Naive B cell (primary cell): ENCODE measurements at places on chromosomes 3 and 15.

GRCh38 chr15:63219196-63219710 lies 29.8 kb downstream of the RAB8B start:
- no peaks in the 10 kb centered on the region for H3K36me3 ChIP-seq
- peak overlapping the region; percentile 62 for H3K27ac ChIP-seq
- DNase-seq: no peak
- H3K4me1 ChIP-seq: peaks cover 26% of the 10 kb centered on the region
- H3K4me3 ChIP-seq: no peak overlapping the region

DNA sequence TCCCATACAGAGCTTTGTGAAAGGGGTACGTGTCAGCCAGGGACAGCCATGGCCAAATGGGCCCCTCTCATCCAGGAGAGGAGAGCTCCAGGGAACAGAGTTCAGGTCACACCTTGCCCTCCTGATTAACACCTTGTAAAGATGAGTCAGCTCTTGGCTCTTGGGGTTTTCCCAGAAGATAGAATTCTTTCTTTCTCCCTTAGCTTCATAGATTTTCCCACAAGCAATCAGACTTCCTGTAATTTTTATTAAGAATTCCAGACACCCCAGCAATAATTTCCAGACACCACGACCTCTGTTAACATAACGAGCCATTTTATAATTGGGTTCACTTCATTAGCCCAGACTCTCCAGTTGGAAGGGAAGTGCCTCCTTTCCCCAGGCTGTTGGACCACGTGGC lies 86.4 kb downstream of the LRTM1 start:
- H3K36me3 ChIP-seq: no peaks in the 10 kb centered on the region
- no peak overlapping the region for H3K27ac ChIP-seq
- DNase-seq: no peak

DNA sequence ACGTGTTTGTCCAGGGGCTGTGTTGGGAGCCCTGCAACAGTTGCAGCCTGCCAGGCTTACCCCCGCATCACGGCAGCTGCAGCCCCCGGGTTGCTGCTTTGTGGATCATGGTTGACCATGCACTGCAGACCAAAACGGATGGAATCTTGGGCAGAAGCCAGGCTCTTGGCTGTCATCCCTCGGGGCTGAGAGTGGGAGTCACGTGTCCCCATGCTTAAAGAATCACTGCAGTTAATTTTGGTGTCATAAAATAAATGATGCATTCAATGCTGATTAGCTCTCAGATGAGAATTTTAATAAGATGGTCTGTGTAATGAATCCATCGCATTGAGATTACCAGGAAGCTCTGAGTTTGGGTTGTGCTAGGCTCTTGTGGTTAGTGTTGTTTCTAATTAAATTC lies 115.6 kb downstream of the CHDH start:
- no peak for DNase-seq
- no peak overlapping the region for H3K27ac ChIP-seq
- peaks cover 11% of the 10 kb centered on the region for H3K27me3 ChIP-seq
- H3K36me3 ChIP-seq: no peaks in the 10 kb centered on the region
- no peaks in the 10 kb centered on the region for H3K4me1 ChIP-seq
- no peak overlapping the region for H3K4me3 ChIP-seq

- peaks cover 4% of the 10 kb centered on the region for H3K36me3 ChIP-seq
- DNase-seq: no peak
- H3K4me1 ChIP-seq: peaks cover 5% of the 10 kb centered on the region
- H3K27ac ChIP-seq: no peak overlapping the region
- H3K4me3 ChIP-seq: no peak overlapping the region
These were observed 385.8 kb downstream of the LPP start for GRCh38 chr3:188539631-188540194.

GRCh38 chr3:32238453-32239306 lies at the start of gene CMTM8:
TSS of gene CMTM8 (plus strand) at chr3:32238680. CDS start at chr3:32238973, 293 bp downstream.
- peaks cover 15% of the 10 kb centered on the region for H3K27me3 ChIP-seq
- peak within 1 kb of the TSS; percentile 84 for H3K4me3 ChIP-seq
- DNase-seq: peak; percentile 55
- H3K4me1 ChIP-seq: peaks cover 26% of the 10 kb centered on the region
- no peak within 1 kb of the TSS for H3K27ac ChIP-seq
- H3K36me3 ChIP-seq: peaks cover 3% of the 10 kb centered on the region

DNA sequence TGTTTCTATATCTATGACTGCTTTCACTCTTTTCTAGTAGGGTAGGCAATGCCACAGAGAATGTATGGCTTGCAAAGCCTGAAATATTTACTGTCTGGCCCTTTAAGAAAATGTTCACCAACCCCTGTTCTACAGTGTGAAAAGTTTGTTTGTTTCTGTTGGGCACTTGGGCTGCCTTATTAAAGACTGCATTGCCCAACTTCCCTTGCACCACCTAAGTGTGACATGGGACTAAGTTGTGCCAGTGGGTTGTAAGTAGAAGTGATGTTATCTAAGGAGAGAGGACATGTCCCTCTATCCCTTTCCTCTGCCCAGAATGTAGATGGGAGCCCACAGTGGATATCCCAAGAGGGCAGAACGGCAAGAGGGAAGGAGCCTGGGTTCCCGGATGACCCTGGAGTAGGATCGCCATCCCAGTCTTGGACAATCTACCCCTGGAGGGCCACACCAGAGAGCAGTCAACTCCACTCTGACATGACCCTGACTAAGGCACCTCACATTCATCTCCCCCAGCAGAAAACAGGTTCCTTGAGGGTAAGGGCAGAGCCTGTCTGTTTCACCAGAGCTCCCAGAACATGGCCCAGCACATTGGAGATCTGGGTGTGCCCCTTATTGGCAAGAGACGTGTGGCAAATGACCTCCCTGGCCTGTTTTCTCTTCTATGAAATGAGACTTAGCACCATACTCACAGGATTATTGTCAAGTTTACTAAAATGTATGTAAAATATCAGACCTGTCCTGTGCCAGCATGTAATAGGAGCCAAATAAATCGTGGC lies 138.8 kb downstream of the SMAD6 start:
- no peaks in the 10 kb centered on the region for H3K36me3 ChIP-seq
- no peak for DNase-seq
- H3K27me3 ChIP-seq: peaks cover 38% of the 10 kb centered on the region
- peaks cover 15% of the 10 kb centered on the region for H3K4me1 ChIP-seq

- H3K27ac ChIP-seq: peak overlapping the region; percentile 71
- H3K4me1 ChIP-seq: peaks cover 9% of the 10 kb centered on the region
- DNase-seq: no peak
- no peak overlapping the region for H3K4me3 ChIP-seq
These were observed 9.5 kb downstream of the RUVBL1 start for GRCh38 chr3:128113817-128114794.

GRCh38 chr3:152797751-152798432 lies 37.0 kb upstream of the P2RY1 start:
- no peaks in the 10 kb centered on the region for H3K4me1 ChIP-seq
- H3K27me3 ChIP-seq: no peaks in the 10 kb centered on the region
- no peak overlapping the region for H3K27ac ChIP-seq
- no peak for DNase-seq
- no peak overlapping the region for H3K4me3 ChIP-seq

- peak overlapping the region; percentile 93 for H3K27ac ChIP-seq
- no peaks in the 10 kb centered on the region for H3K27me3 ChIP-seq
- DNase-seq: no peak
- peaks cover 14% of the 10 kb centered on the region for H3K4me1 ChIP-seq
- no peaks in the 10 kb centered on the region for H3K36me3 ChIP-seq
These were observed 800 bp downstream of the DAG1 start for GRCh38 chr3:49470714-49471420.

DNA sequence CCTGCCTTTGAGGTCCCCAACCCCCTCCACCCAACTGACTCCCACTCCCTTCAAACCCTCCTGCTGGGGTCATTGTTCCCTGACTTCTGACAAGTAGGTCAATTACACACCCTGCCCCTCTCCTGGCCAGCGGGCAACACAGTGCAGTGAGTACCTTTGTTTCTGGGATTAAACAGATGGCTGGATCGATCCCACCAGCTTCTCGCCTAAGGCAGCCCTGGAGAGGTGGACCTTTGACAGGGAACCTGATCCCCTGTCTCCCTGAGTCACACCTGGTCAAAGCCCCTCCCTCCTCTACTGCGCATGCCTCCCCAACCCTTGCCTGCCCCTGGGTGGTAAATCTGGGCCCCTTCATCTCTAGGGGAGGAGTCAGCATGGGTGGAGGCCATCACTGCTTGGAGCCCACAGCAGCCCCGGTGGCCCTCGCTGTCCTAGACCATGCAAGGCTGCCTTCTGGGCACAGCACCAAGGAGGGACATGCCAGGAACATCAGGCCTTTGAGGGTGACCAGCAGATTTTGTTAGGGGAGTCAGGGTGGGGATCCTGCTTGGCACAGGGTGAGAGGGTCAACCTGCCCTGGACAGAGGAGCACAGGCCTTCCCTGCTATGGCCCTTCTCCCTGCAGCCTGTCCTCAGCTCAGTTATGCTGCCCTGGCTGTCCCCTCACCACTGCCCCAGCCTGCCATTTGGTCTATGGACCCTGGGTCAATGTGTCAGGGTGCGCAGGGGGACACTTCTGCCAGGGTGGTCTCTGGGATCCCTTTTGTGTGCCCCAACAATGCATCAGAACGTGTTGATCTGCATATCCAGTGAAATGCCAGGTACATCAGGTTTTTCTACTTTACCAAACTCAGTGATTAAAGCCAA lies 9.8 kb upstream of the PRR23E start:
- H3K27ac ChIP-seq: no peak overlapping the region
- H3K4me1 ChIP-seq: no peaks in the 10 kb centered on the region
- H3K4me3 ChIP-seq: no peak overlapping the region
- no peaks in the 10 kb centered on the region for H3K36me3 ChIP-seq
- peaks cover 6% of the 10 kb centered on the region for H3K27me3 ChIP-seq

GRCh38 chr15:96353930-96354730 lies 23.6 kb downstream of the NR2F2 start:
- H3K27me3 ChIP-seq: peaks cover 70% of the 10 kb centered on the region
- peaks cover 15% of the 10 kb centered on the region for H3K4me1 ChIP-seq
- peaks cover 9% of the 10 kb centered on the region for H3K36me3 ChIP-seq

GRCh38 chr15:101500865-101501551 lies 11.5 kb upstream of the PCSK6 start:
- H3K36me3 ChIP-seq: peaks cover 15% of the 10 kb centered on the region
- H3K4me1 ChIP-seq: peaks cover 22% of the 10 kb centered on the region
- H3K27me3 ChIP-seq: peaks cover 31% of the 10 kb centered on the region
- H3K4me3 ChIP-seq: peak overlapping the region; percentile 46

- H3K36me3 ChIP-seq: peaks cover 27% of the 10 kb centered on the region
- no peak overlapping the region for H3K4me3 ChIP-seq
- H3K27ac ChIP-seq: no peak overlapping the region
- peaks cover 17% of the 10 kb centered on the region for H3K4me1 ChIP-seq
These were observed 34.4 kb downstream of the TARS3 start for GRCh38 chr15:101689901-101690300.

DNA sequence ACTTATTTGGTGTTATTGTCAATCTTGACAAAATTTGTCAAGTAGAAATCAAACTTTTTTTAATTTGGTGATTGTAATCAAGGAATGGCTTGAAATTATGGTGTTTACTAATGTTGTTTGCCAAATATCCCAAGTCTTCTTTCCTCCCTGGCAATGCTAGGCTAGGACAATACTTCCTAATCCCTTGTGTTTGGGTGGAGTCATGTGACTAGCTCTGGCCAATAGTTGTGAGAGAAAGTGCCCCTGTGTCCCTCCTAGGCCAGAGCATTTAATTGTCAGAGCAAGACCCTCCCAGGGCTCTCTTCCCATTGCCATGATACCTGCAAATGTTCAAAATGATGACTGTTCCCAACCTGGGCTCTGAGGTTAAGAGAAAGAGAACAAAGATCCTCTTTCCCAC lies 132.7 kb downstream of the ANXA2 start:
- no peak overlapping the region for H3K4me3 ChIP-seq
- H3K36me3 ChIP-seq: no peaks in the 10 kb centered on the region
- H3K27ac ChIP-seq: no peak overlapping the region
- H3K4me1 ChIP-seq: no peaks in the 10 kb centered on the region
- no peak for DNase-seq
- peaks cover 8% of the 10 kb centered on the region for H3K27me3 ChIP-seq

GRCh38 chr3:98630416-98630815 lies 37.0 kb upstream of the CPOX start:
- H3K27ac ChIP-seq: no peak overlapping the region
- no peaks in the 10 kb centered on the region for H3K27me3 ChIP-seq
- H3K4me1 ChIP-seq: no peaks in the 10 kb centered on the region
- no peaks in the 10 kb centered on the region for H3K36me3 ChIP-seq
- H3K4me3 ChIP-seq: no peak overlapping the region

DNA sequence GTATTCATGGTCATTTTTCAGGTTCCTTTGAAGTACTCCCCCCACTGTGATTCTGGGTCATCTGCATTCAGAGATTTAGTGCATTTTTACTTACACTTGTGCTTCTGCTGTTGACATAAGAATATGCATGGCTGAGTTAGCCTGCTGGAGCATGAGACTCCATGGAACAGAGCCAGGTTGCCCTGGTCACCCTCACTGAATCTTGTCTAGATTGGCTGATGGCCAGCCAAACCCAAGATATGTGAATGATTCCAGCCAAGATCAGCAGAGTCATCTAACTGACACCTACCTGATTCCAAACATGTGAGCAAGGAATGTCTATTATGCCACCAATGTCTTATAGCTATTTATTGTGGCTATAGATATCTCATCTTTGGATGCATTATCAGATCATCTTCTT lies 25.1 kb downstream of the DTWD1 start:
- H3K4me3 ChIP-seq: no peak overlapping the region
- peaks cover 4% of the 10 kb centered on the region for H3K36me3 ChIP-seq
- no peak for DNase-seq
- H3K27ac ChIP-seq: peak overlapping the region; percentile 9

DNA sequence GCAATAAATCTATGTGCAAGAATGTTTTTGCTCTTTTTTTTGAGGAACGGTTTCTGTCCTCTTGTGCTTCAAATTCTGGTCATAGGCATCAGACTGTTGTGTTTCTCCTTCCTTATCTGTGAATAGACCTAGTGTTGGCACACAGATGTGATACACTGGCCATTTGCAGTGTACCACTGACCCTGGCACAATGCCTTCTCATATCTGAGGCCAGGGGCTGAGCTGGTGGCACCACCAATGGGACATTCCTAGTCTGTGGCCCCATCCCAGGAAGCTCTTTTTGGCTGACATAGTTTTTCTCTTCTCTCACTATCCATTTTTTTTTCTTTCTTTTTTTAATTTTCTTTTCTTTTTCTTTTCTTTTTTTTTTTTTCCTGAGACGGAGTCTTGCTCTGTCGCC lies 40.4 kb downstream of the SH3GL3 start:
- peaks cover 6% of the 10 kb centered on the region for H3K36me3 ChIP-seq
- no peak overlapping the region for H3K4me3 ChIP-seq
- no peaks in the 10 kb centered on the region for H3K27me3 ChIP-seq
- H3K27ac ChIP-seq: no peak overlapping the region
- H3K4me1 ChIP-seq: no peaks in the 10 kb centered on the region

DNA sequence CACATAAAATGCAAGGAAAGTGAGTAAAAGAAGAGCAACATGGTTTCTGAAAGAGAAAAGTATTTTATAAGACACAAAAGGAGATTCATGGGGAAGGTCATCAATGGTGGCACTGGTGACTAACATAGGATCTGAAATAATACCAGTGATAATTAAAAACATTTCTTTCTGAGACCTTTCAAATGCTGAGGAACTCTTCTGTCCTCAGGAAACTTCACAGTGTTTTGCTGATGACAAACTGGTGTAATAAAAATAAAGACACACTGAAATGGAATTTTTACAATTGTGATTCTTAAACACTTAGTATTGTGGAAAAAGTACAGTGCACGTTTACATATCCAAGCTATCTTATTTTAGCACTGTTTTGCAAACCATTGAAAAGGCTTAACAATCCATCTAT lies 80.4 kb upstream of the ZBTB20 start:
- no peaks in the 10 kb centered on the region for H3K4me1 ChIP-seq
- H3K27ac ChIP-seq: no peak overlapping the region
- H3K36me3 ChIP-seq: no peaks in the 10 kb centered on the region
- no peak overlapping the region for H3K4me3 ChIP-seq
